Endothelial cell of coronary artery (primary cell): ENCODE measurements at places on chromosomes 12 and 14. TPM values are rescaled to one million over a fixed set of nuclear protein-coding genes. Genes with fewer than 3 reads are reported as not detected.

PDZRN4 gene
- not detected in 2 replicates for total RNA-seq

KLRG1 gene
- 8.9 and 10.3 TPM in 2 replicates for total RNA-seq

HVCN1 gene
- 3.3 and 6.0 TPM in 2 replicates for total RNA-seq

KRT75 gene
- not detected in 2 replicates for total RNA-seq

WNK1 gene
- 49.0 and 86.5 TPM in 2 replicates for total RNA-seq

BDKRB1 gene
- total RNA-seq = not detected in 2 replicates

ESRRB gene
- total RNA-seq = not detected in 2 replicates

C14orf132 gene
- 0.66 and 2.7 TPM in 2 replicates for total RNA-seq

TMCC3 gene
- 18.3 and 30.9 TPM in 2 replicates for total RNA-seq

PZP gene
- total RNA-seq = 0.47 and 1.5 TPM in 2 replicates

ALG10 gene
- total RNA-seq = 7.7 and 9.9 TPM in 2 replicates

STON2 gene
- total RNA-seq = 0.18 TPM in 1 of 2 replicates, not detected in the other

TSHR gene
- not detected in 2 replicates for total RNA-seq

TUNAR gene
- under 0.01 TPM in 1 of 2 replicates, not detected in the other for total RNA-seq

UBC gene
- 1,932 and 2,421 TPM in 2 replicates for total RNA-seq

SOCS2 gene
- total RNA-seq = 3.5 and 4.9 TPM in 2 replicates

KIF26A gene
- 2.7 and 15.2 TPM in 2 replicates for total RNA-seq

WNT1 gene
- total RNA-seq = not detected in 2 replicates

FAM181A gene
- total RNA-seq = not detected in 2 replicates

NINJ2 gene
- total RNA-seq = 0.28 and 0.90 TPM in 2 replicates

AKAP6 gene
- total RNA-seq = 0.36 and 0.56 TPM in 2 replicates

CD4 gene
- total RNA-seq = 0.09 TPM in 1 of 2 replicates, not detected in the other

KCNA1 gene
- not detected in 2 replicates for total RNA-seq

GPRC5D gene
- total RNA-seq = not detected in 2 replicates

GZMB gene
- total RNA-seq = not detected in 2 replicates

NAA25 gene
- total RNA-seq = 17.5 and 23.9 TPM in 2 replicates

OTOGL gene
- total RNA-seq = 1.4 and 1.9 TPM in 2 replicates

JAG2 gene
- total RNA-seq = 96.3 and 97.8 TPM in 2 replicates

LTB4R gene
- 1.7 and 3.3 TPM in 2 replicates for total RNA-seq

TSPAN19 gene
- total RNA-seq = 0.09 TPM in 1 of 2 replicates, not detected in the other

SAMD4A gene
- 21.3 and 45.9 TPM in 2 replicates for total RNA-seq

HNF1A gene
- not detected in 2 replicates for total RNA-seq

GALC gene
- total RNA-seq = 14.6 and 17.7 TPM in 2 replicates

BCAT1 gene
- 118 and 160 TPM in 2 replicates for total RNA-seq

INSM2 gene
- not detected in 2 replicates for total RNA-seq

SLC39A5 gene
- total RNA-seq = not detected in 2 replicates

SCNN1A gene
- 0.09 TPM in 1 of 2 replicates, not detected in the other for total RNA-seq

HIGD1C gene
- not detected in 2 replicates for total RNA-seq

TMEM121 gene
- 9.9 and 11.4 TPM in 2 replicates for total RNA-seq

SPSB2 gene
- total RNA-seq = 3.2 and 3.5 TPM in 2 replicates

KLHL33 gene
- not detected in 2 replicates for total RNA-seq

SCARB1 gene
- total RNA-seq = 14.9 and 15.5 TPM in 2 replicates

P2RX4 gene
- 20.8 and 22.6 TPM in 2 replicates for total RNA-seq

CSRP2 gene
- 3.9 and 4.8 TPM in 2 replicates for total RNA-seq

GYS2 gene
- total RNA-seq = not detected in 2 replicates

SIX6 gene
- not detected in 2 replicates for total RNA-seq

MUCL1 gene
- not detected in 2 replicates for total RNA-seq

TAMALIN gene
- 30.7 and 41.4 TPM in 2 replicates for total RNA-seq
